AG09319 (cell line): ENCODE measurements at places on chromosomes 5 and 9.

- DNase-seq = no peak
Measured at GRCh38 chr5:161030229-161030628, 178.2 kb upstream of the ATP10B start.

DNA sequence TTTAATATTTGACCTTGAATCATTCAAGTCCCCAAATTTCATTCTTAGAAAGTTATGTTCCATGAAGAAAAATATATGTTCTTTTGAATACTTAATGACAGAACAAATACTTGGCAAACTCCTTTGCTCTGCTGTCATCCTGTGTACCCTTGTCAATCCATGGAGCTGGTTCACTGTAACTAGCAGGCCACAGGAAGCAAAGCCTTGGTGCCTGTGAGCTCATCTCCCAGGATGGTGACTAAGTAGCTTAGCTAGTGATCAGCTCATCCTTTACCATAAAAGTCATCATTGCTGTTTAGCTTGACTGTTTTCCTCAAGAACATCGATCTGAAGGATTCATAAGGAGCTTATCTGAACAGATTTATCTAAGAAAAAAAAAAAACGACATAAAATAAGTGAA is 65.4 kb downstream of the WDR41 start:
- DNase-seq = no peak

GRCh38 chr9:128575469-128575868 is 23.1 kb downstream of the SPTAN1 start:
- DNase-seq = no peak

GRCh38 chr9:137789295-137789895 is 88.2 kb upstream of the CACNA1B start:
- no peak for DNase-seq

DNA sequence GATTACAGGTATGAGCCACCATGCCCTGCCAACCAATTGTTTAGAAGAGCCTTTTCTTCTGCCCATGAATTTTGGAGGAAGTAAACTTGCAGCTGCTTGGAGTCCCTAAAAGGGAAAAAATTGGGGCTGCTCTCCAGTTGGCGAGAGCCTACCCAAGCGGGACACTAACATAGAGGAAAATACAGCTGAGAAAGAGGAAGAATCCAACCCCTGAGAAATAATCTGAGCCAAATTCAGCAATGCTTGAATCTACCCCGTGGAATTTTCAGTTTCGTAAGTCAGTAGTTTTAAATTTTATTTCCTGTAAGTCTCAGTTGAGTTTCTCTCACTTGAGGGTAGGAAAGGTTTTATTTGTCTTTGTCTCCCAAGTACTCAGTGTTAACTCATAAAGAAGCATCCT is 30.4 kb upstream of the UBTD2 start:
- DNase-seq = no peak

- DNase-seq = no peak
Measured at GRCh38 chr5:60163762-60164161, 270.2 kb upstream of the PDE4D start.

GRCh38 chr9:96423322-96423984 is 5.3 kb upstream of the ZNF367 start:
- no peak for DNase-seq

DNA sequence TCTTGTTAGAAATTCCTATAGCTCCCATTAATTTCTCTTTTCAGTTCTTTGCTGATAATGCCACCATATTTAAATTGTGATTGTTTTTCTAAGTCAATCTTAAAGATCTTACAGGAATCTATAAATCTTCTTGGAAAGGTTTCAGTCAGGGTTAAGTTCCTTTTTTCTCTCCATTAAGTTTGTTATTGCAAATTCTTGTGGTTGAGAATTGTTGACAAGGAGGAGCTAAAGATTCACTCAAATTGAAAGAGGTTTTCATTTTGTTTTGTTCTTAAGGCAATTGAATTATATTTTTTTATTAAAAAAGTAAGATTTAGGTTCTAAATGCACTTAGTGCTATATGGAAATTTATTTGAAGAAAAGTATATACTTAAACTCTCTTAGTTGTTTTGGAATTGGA is 213.4 kb downstream of the PRR16 start:
- DNase-seq = no peak

DNA sequence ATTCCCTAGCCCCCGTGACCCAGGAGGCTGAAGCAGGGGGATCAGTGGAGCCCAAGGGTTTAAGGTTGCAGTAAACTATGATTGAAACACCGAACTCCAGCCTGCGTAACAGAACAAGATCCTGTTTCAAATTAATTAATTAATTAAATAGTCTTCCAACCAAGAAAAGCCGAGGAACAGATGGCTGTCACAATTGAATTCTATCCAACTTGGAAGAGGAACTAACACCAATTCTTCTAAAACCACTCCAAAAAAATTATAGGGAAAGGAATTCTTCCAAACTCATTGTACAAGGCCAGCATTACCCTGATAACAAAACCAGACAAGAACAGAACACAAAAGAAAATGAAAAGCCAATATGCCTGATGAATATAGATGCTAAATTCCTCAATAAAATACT is 43.4 kb upstream of the RGS7BP start:
- no peak for DNase-seq

DNA sequence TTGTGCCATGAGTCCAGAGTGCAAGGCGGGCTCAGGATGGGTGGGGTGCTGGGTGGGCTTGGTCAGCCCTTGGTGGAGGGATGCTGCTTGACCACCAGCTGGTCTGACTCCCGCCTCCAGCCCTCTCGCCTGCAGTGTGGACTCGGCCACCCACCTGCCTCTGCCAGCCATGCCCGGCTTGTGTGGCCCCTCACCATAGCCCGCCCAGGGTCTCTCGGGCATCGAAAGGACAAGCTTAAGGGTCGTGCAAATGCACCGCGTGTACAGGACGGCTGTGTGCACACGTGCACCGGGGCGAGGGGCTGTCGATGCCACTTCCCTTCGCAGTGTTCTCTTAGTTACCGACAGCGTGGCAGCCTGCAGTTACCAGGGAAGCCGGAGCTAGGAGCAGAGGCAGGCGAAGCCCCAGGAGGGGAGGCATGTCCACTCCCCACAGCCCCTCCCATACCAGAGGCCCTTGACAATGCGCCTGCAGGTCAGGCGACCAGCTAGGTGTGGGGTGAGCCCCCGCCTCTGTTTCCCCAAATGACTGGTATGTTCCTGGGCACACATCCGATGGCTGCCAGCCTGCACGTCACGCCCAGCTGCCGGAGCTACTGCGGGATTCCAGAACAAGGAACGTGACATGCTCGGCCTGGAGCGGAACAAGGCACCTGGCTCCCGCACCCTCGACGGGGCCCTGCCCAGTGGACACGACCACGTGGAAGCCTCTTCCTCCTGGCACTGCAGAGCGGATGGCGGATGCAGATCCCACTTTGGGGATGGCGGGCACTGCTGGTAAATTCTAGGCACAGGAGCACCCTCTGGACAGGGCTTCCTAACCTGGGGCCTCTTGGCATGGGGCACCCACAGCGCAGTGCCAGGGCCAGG is 7.8 kb downstream of the LCN9 start:
- DNase-seq = no peak

DNA sequence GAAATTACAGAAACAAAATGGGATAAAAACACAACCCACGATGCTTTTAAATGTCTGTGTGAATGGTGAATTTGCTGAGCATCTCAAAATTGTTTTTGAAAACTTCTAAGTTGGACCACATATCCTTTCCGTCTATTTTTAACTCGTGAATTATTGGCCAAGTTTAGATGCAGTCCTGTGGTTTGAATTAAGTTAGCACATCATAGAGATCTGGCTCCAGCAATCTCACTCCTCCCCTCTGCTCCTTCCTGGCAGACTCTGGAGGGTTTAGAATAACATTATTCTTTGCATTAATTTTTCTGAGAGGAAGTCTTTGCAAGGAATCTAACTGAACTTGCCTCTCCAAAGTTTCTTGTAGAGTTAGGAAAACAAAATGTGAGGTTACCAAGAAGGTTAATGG is 14.5 kb upstream of the ANKRD55 start:
- peak; percentile 19 for DNase-seq

GRCh38 chr5:98111686-98112085 is 661.8 kb upstream of the RGMB start:
- no peak for DNase-seq

GRCh38 chr9:34611251-34611810 is 566 bp downstream of the RPP25L start:
- no peak for DNase-seq

GRCh38 chr9:112193572-112194288 is 18.6 kb upstream of the SUSD1 start:
- DNase-seq = no peak

GRCh38 chr9:130903194-130904069 is 6.8 kb upstream of the QRFP start:
- DNase-seq = no peak
